ENCODE measurements at places on chromosomes 6 and 20. TPM values are rescaled to one million over a fixed set of nuclear protein-coding genes. Genes with fewer than 3 reads are reported as not detected.
A peak's percentile ranks its signal among the peaks of the same experiment; 100 is the strongest.

The OR2J3 gene
- total RNA-seq: not detected

DNA sequence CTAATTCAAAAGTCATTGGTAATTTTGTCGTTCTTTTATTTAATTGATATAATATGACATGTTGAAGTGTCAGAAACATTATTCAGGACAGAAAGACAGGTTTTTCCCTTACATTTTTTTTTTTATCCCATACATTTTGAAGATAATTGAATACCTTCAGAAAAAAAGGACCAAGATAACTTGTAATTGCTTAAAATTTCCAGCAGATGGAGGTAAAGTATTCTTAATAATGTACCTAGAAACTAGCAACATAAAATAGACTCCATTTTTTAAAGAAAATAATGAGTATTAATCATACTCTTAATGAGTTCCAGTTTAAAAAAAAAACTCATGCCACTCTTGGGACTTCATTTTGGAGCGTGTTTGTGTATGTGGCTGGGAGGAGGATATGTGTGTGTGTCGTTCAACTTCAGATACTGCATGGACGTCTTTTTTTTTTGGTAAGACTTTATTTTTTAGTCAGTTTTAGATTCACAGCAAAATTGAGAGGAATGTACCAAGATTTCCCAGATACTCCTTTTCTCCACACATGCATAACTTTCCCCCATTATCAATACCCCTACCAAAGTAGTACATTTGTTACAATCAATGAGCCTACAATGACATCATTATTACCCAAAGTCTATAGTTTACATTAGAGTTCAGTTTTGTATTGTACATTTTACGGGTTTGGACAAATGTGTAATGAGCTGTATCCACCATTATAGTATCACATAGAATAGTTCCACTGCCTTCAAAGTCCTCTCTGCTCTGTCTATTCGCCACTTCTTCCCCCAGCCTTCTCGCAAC lies 79.4 kb downstream of the ROS1 start:
- no peak for DNase-seq

The CTSZ gene
- 122 TPM for total RNA-seq

GRCh38 chr20:18527836-18528235 lies 20.1 kb downstream of the SEC23B start:
- DNase-seq: no peak

The DEFB132 gene
- total RNA-seq: not detected

DNA sequence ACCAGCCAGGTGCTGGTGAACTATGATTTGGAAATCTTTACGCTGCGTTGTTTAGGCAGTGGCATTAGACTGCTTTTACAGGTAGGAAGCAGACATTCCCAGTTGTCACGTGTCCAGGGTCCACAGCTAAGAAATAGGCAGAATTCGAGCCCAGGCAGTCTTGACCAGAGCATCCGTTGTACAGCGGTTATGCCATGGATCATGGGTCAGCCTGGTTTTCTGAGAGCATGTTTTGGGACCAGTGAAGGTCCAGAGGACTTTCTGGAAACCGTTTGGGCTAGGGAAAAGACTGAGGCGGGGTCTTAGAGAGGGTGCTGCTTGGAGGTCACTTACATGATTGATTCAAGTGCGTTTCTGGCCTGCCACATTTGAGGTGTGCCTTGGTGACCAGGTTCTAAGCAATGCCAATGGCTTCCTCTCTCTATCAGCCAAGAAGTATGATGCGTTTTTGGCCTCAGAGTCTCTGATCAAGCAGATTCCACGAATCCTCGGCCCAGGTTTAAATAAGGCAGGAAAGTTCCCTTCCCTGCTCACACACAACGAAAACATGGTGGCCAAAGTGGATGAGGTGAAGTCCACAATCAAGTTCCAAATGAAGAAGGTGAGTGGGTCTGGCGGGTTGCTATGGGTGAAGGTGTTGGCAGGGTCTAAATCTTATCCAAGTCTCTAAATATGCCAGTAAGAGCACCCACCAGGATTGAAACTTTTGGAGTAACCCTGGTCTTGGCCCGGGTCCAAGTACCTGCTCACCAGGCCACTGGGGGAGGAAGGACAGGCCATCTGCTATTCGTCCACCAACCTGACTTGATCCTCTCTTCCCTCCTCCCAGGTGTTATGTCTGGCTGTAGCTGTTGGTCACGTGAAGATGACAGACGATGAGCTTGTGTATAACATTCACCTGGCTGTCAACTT lies 1.8 kb downstream of the RPL10A start:
- no peak for DNase-seq

DNA sequence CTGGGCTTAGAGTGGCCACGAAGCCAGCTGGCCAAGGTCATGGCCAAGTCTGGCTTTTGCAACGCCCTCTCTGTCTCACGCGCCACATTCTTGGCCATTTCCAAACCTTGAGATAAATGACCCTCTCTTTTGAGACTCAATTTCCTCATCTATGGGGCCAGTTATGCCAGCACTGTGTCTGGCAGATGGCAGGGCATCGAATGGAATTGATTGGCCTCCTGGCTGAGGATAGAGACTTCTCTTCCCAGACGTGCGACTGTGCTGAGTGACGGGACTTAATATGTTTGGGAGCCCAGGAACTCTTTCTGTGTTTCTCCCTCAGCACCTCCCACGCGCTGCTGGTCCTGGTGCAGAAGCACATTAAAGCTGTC lies 7.6 kb downstream of the BPIFB2 start:
- no peak for DNase-seq

- no peak for DNase-seq
Measured at GRCh38 chr20:62728028-62728780, 19.6 kb downstream of the NTSR1 start.

- peak; percentile 77 for DNase-seq
Measured at GRCh38 chr6:150403458-150404246, 34.8 kb downstream of the IYD start.

DNA sequence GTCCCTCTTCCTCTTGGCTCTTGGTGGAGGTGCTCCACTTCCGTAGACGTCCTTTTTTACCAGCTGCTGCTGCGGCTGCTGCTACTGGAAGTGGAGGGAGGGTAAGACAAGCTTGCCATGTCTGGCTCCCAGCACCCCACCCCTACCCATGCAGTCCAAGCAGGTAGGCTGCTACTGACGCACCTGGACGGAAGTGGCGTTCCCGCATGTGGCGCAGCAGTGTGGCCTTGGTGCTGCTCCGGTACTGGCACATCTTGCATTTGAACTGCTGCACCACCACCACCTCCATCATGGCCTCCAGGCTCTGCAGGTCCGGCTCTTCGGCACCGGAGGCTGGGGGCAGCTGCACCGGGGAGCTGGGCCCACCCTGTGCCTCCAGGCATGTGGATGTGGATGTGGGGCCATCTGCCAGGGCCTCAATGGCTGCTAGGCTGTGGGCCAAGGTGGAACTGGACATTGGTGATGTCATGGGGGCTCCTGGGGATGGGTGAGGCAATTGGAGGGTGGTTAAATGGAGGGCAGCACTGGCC lies 4.4 kb downstream of the ZNF335 start:
- no peak for DNase-seq

The RREB1 gene
- total RNA-seq: 32.2 TPM

DNA sequence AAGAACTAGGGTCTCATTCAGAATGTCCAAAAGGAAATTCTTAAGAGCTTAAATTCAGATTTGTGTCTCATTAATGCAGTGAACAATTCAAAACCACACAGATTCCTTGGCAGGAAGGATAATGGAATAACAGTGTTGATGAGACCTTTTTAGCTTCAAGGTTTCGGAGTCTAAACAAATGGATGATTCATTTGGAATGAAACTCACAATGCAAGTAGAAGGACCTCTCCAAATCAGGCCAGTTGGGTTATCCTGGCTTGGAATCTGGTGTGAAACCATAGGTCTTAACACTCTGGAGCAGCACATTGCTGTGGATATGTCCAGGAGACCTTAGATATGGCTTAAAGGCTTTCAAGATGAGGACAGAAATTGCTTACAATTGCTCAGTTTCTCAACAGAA lies 44.9 kb downstream of the KCTD20 start:
- DNase-seq: no peak

- DNase-seq: peak; percentile 44
Measured at GRCh38 chr6:27495386-27496135, 22.7 kb upstream of the ZNF184 start.

- no peak for DNase-seq
Measured at GRCh38 chr20:15265581-15266309, 928.3 kb upstream of the FLRT3 start.

- no peak for DNase-seq
Measured at GRCh38 chr6:94590416-94590815, 986.9 kb upstream of the MANEA start.

DNA sequence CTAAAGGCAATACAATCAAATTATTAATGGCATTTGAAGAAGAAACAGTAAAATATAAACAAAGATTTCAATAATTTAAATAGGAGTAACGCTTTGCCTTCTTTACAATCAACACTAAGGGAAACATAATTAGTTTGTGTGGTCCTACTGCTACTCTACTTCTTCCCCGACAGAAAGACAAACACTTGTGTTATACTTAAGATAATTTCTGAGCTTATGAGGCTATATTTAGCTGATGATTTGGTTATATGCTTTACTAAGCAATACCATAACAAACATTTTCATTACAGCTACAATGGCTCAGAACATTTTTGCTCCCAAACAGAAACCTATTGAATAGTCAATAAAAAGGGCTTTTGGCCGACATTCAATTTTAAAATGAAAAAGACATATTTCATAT lies 1217.2 kb upstream of the GJE1 start:
- no peak for DNase-seq

The OR2B2 gene
- not detected for total RNA-seq

- DNase-seq: no peak
Measured at GRCh38 chr20:15802020-15802419, 771.2 kb downstream of the KIF16B start.

DNA sequence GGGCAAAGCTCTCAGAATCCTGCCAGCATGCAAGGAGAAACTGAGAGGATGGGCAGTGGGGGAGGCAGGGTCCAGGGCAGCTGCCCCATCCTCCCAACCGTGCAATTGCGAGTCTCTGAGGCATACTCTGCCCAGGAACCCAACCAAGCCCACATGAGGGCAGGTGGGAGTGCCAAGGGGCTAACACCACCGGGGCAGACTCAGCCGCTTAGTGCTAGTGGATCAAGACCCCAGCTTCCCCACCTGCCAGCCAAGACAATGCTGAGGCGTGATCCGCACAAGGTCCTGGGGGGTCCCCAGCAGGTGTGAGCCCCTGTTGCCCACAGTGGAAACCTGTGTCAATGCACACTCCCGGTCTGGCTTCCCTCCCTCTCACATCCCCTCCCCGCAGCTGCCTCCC lies 48.5 kb upstream of the ENTPD6 start:
- no peak for DNase-seq

The GPR63 gene
- 0.65 TPM for total RNA-seq

The TRAPPC3L gene
- 0.22 TPM for total RNA-seq

GRCh38 chr6:157280947-157281346 lies 42.4 kb downstream of the TMEM242 start:
- DNase-seq: no peak

- no peak for DNase-seq
Measured at GRCh38 chr20:35238170-35238569, 11.7 kb downstream of the MMP24 start.

- DNase-seq: no peak
Measured at GRCh38 chr6:48147051-48147450, 36.1 kb upstream of the PTCHD4 start.

- DNase-seq: no peak
Measured at GRCh38 chr20:16123623-16124022, 449.6 kb downstream of the KIF16B start.

DNA sequence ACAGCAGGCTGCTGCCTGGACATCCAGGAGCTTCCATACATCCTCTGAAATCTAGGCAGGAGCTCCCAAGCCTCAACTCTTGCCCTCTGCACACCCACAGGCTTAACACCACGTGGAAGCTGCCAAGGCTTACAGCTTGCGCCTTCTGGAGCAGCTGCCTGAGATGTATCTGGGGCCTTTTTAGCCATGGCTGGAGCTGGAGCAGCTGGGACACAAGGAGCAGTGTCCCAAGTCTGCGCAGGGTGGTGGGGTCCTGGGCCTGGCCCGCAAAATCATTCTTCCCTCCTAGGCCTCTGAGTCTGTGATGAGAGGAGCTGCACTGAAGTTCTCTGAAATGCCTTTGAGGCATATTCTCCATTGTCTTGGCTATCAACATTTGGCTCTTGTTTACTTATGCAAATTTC lies 255.0 kb downstream of the DLL1 start:
- DNase-seq: no peak

DNA sequence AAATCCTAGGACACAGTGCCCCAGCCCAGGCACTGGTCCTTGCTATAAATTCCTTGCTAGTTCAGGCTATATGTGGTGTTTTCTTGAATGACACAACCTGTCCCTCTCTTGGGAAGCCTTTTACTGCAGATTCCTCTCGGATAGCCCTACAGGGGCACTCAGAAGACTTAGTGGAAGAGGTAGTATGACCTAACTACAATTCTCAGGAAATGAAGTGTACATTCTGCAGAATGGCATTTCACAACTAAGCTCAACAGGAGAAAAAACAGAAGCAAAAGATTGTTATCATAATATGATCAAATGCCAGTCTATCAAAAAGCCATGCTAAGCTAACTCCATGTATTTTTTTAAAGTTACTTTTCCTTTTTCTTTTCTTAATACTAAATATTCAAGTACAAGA lies 66.3 kb upstream of the FBXL4 start:
- no peak for DNase-seq

GRCh38 chr6:168926306-168926705 lies 327.3 kb downstream of the THBS2 start:
- no peak for DNase-seq

- DNase-seq: no peak
Measured at GRCh38 chr6:96651816-96652215, 88.9 kb downstream of the FHL5 start.

- DNase-seq: no peak
Measured at GRCh38 chr20:46333161-46333991, 25.1 kb upstream of the CDH22 start.

DNA sequence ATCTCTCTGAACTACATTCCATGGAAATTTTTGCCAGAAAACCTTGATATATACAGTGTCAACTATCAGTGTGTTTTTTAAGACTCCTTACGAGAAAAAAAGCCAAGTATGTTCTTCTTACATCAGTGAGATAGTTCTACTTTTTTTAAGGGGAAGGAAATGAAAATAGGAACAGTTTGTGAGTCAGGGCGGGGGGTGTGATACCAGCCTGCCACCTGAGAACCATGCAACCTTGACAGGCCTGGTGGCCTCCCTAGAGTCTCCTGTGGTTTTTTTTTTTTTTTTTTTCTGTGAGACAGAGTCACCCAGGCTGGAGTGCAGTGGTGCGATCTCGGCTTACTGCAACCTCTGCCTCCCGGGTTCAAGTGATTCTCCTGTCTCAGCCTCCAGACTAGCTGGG lies 96.3 kb upstream of the GCM1 start:
- no peak for DNase-seq

The FRK gene
- 6.2 TPM for total RNA-seq

GRCh38 chr6:48278261-48278660 lies 167.3 kb upstream of the PTCHD4 start:
- no peak for DNase-seq
